CD4-positive, alpha-beta T cell treated with Interleukin-6 at 100 ng/mL for 8 hours (primary cell): ENCODE measurements at places on chromosomes 6 and 20.

DNA sequence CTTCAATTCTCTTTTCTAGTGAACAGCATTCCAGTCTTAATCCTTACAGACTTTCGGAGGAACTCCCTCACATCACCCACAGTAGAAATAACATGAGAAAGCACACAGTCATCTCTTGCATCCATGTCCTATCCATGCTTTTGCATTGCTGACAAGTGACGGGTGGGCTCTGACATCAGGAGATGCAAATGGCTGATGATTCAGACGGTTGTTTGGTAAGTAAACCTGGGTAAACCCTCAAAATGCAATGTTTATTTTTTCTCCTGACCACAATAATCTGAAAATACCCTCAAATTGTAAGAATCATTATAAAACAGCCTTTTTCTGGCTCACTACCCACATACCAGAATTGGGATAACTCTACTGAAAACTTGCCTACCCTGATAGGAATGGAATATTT is 792.0 kb downstream of the MAFB start:
- no peak for DNase-seq

DNA sequence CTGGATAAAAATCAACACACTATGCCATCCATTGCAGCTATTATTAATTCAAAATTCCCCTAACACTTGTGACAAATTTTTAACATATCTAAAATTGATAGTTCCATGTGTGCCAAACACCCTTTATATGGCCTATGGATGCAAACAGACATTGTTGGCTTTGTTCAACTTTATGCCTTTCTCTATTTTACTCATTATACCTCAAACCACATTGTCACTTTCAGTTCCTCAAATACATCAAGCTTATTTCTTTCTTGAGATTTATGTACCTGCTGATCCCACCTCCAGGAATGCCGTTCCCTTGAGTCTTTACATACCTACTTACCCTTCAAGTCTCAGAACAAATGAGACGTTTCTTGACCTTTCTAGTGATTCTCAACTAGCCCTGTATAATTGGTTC is 193.5 kb upstream of the PLN start:
- no peak for DNase-seq

GRCh38 chr6:72733045-72733444 is 111.2 kb downstream of the KCNQ5 start:
- DNase-seq: no peak

GRCh38 chr6:43223175-43223574 is 6.1 kb downstream of the DNPH1 start:
- no peak for DNase-seq

GRCh38 chr6:108658174-108658573 is 97.5 kb downstream of the FOXO3 start:
- DNase-seq: no peak

DNA sequence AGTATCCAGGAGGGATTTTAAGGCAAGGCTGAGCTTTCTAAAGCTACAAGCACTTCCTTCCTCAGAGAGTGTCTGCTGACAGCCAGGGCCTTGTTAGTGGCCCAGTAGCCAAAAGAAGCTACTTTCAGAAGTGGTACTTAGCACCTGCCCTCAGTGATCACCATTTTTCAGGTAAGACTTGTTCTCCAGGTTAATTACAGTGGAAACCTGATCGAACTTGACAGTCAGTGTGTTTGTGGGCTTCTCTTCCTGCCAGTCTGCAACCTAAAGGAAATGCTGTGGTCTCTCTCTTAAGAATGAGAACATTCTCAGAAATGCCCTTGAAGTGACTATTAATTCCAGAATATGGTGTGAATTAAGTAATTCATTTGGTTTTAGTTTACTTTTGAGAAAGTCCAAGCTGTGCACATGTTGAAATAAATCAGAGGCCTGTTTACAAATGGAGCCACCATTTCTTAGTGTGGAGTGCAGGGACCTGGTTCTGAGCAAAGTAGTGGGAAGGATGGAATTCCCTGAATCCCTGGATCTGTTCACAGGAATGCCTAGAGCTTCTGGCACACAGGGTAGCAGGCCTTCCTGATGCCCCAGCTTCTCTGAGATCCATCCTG is 185.3 kb upstream of the AGPAT4 start:
- no peak for DNase-seq

- DNase-seq: no peak
These were observed 68.9 kb downstream of the TULP4 start for GRCh38 chr6:158381214-158381613.

DNA sequence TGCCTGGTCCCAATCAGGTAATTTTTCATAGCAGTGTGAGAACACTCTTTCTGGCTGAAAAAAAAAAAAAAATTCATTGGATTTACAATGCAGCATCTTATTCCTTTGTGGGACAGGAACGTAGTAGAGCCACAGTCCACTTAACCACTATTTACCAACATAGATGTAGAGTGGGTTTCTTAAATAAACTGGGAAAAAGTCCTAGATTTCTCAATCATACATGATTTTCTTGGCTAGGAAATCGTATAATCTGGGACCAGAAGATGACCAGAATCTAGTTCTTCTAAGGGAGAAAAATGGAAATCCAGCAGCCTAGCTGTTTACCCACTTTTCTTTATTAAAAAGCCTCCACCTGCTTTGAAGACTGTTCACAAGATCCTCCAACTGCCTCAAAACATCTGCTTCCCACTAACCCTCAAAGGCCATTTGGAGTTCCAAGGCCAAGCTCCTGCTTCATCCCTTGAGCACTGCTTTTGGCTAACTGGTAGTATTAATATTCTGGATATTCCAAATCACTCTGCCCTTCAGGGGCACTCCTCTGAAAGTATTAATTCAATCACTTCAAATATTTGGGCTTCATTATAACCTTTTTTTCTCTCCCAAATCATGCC is 70.4 kb downstream of the FYN start:
- DNase-seq: no peak

- no peak for DNase-seq
These were observed 74.2 kb upstream of the DSP start for GRCh38 chr6:7467007-7467897.

- DNase-seq: no peak
These were observed 109.2 kb downstream of the GJA1 start for GRCh38 chr6:121544691-121545090.

DNA sequence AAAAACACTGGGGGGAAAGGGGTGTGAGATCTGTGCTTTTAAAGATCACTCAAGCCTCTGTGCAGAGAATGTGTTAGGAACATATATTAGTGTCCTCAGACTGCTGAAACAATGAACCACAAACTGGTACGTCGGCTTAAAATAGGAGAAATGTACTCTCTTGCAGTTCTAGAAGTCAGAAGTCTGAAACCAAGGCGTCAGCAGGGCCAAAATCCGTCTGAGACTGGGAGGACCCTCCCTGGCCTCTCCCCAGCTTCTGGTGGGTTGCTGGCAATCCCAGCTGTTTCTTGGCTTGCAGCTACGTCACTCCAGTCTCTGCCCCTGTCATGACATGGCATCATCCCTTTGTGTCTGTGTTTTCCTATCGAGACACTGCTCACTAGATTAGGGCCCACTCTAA is 3.9 kb downstream of the CDH26 start:
- no peak for DNase-seq

DNA sequence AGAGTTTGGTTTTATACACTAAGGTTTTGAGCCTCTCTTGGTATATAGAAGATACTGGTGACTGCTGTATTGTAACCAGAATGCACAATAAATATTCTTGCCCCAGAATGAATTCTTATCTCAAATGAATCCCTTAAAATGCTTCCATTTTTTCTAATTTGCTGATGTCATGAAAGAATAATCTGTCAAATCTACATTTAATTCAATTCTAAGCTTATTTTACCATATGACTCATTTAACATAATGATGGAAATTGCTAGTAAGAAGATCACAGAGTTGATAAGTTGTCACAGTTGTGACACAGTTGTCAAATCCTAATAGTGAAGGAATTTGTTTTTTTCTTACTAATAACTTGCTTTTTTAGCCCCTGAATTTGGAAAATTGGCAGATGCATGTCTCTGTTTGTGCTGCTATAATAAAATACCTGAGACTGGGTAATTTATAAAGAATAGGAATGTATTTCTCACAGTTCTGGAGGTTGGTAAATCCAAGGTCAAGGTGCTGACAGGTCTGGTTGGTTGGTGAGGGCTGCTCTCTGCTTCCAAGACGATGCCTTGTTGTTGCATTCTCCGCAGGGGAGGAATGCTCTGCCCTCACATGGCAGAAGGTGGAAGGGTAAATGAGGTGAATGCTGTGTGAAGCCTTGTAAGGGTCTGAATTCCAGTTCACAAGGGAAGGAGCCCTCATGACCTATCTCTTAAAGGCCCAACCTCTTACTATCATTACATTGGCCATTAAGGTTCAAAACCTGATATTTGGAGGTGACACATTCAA is 4.7 kb downstream of the ECT2L start:
- DNase-seq: no peak

DNA sequence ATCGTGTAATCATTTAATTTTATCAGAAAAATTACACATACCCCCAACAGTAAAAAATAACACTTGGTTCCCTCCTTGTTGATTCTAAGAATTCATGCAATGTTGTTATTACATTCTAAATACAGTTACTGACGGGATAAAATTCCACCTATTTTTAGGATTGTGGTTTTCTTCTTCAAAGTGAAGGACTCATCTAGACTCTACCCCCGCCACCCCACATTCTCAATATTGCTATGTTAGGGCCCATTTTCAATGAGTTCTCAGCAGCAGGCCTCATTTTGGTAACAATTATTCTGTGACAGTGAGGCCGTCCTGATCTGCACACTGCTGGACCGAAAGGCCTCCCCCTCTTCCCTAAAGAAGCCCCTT is 43.5 kb downstream of the PREX1 start:
- DNase-seq: no peak

GRCh38 chr20:64041781-64042053 is 5.7 kb downstream of the C20orf204 start:
- DNase-seq: no peak

- no peak for DNase-seq
These were observed 10.0 kb downstream of the SGK1 start for GRCh38 chr6:134307870-134308269.

DNA sequence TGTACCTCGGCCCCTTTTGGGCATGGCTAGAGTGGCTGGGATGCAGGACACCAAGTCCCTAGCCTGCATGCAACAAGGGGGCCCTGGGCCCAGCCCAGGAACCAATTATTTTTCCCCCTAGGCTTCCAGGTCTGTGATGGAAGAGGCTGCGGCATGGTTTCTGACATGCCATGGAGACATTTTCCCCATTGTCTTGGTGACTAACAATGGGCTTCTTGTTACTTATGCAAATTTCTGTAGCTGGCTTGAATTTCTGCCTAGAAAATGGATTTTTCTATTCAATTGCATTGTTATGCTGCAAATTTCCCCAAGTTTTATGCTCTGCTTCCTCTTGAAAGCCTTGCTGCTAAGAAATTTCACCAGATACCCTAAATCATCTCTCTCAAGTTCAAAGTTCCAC is 1269.6 kb upstream of the CITED2 start:
- no peak for DNase-seq

DNA sequence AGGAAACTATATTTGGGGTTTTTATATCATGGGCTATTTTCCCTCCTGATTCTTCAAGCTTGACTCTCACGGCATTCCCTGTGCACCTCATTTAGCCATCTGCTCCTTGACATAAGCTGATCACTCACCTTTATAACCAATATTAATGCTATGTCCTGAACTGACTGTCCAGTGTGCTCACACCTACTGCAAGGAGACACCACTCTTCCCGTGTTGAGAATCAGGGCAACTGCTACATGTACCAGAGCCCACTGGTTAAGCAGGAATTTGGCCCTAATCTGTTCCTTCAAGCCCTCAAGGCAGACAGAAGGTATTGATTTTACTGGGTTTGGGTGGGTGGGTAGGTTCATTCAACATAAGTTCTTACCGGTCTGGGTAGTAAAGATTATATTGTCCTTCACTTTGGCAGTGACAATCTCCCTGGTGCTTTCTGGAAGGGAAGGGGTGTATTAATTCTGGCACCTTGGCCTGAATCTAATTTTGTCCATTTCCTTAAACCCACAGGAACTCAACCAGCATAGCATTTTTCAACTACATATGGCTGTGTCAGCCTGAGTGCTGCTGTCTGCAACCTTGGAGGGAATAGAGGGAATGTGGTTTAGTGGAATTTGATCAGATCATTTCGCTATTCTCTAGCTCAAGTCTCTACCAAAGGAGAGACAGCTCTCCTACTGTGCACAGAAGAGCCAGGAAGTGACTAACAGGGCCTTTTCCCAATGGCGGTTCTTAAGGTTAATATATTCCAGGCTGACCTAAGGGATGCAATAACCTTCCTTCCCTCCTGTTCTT is 293.2 kb downstream of the BTBD9 start:
- DNase-seq: no peak

- DNase-seq: no peak
These were observed 282.7 kb downstream of the TBC1D7 start for GRCh38 chr6:13045676-13046075.

GRCh38 chr6:22457996-22458395 is 111.4 kb upstream of the HDGFL1 start:
- DNase-seq: no peak

GRCh38 chr6:32177788-32178546 is at the start of gene RNF5:
Gene RNF5, plus strand, starts transcription at chr6:32178405. Its CDS starts 107 bp downstream, at chr6:32178512.
- peak; percentile 99 for DNase-seq

GRCh38 chr6:25902071-25902470 is 28.0 kb upstream of the SLC17A3 start:
- DNase-seq: no peak

DNA sequence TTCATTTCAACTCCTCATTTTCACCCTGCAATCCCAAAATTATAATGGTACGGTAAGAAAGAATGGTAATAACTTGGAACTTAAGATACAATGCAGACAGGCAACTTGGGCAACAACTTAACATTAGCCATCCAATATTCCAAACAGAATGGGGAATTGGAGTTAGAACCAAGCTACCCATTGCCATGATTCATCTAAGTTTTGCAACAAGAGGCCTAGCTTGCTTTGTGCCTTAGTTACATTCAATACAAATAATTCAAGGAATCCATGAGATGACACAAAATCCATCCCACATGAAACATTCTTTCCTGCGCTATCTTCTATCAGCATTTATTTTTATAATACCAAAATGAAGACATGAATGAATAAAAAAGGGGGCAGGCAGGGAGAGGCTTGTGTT is 28.4 kb downstream of the DCDC2 start:
- no peak for DNase-seq

GRCh38 chr20:38278763-38279162 is 18.2 kb upstream of the KIAA1755 start:
- no peak for DNase-seq

DNA sequence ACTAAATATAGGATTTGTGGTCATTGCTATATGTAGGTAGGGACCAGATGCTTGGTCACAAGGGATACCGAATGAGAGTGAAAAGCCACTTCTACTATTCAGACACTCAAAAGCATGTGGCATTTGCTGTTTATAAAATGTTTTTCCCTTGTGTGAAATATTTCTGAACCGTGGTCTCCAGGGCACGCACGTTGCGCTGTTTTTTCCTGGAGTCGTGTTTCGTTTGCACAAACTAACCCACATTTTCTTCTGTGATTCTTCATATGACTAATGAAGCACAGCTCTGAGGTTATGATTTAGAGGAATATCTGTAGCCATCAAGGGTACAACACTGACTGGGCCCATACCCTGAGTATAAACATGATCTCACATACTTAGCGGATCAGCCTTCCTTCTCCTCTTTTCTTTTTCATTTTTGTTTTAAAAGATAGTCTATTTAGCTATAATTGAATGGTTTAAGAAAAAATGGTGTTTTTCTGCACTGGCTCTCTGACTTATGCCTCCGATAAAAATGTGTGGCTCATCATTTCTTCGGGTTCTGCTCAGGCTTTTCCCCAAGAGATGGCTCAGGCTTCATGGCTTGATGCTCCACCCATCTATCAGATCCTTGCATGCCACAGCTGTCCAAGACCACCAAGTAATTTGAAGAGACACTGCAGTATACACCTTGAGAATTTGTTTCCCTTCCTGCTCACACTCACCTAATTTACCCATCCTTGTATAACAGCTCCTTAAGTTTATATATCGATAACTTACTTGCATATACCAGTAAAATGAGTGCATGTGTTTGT is 59.9 kb upstream of the HBS1L start:
- peak; percentile 32 for DNase-seq
